ENCODE measurements at places on chromosomes 2 and 18. TPM values are rescaled to one million over a fixed set of nuclear protein-coding genes. Genes with fewer than 3 reads are reported as not detected.

DNA sequence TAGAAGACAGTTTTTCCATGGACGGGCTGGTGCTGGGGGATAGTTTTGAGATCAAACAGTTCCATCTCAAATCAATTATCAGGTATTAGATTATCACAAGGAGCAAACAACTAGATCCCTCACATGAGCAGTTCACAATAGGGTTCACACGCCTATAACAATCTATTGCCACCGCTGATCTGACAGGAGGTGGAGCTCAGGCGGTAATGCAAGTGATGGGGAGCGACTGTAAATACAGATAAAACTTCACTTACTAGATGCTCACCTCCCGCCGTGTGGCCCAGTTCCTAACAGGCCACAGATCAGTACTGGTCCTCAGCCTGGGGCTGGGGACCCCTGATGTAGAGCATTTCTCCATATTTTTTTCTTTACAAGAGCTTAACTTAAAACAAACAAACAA, 203.6 kb downstream of the CDH7 start:
- no peaks in the 10 kb centered on the region for H3K27me3 ChIP-seq
- no peak overlapping the region for H3K4me3 ChIP-seq
- no peaks in the 10 kb centered on the region for H3K4me1 ChIP-seq
- no peak for DNase-seq
- H3K27ac ChIP-seq: no peak overlapping the region

GRCh38 chr18:78492813-78493371, 486.7 kb upstream of the SALL3 start:
- H3K4me1 ChIP-seq: no peaks in the 10 kb centered on the region
- H3K27me3 ChIP-seq: no peaks in the 10 kb centered on the region
- DNase-seq: no peak
- H3K4me3 ChIP-seq: no peak overlapping the region
- H3K27ac ChIP-seq: no peak overlapping the region

GRCh38 chr2:15747603-15748471, 156.2 kb downstream of the DDX1 start:
- no peaks in the 10 kb centered on the region for H3K36me3 ChIP-seq
- H3K4me3 ChIP-seq: no peak overlapping the region
- DNase-seq: no peak
- H3K4me1 ChIP-seq: no peaks in the 10 kb centered on the region

DNA sequence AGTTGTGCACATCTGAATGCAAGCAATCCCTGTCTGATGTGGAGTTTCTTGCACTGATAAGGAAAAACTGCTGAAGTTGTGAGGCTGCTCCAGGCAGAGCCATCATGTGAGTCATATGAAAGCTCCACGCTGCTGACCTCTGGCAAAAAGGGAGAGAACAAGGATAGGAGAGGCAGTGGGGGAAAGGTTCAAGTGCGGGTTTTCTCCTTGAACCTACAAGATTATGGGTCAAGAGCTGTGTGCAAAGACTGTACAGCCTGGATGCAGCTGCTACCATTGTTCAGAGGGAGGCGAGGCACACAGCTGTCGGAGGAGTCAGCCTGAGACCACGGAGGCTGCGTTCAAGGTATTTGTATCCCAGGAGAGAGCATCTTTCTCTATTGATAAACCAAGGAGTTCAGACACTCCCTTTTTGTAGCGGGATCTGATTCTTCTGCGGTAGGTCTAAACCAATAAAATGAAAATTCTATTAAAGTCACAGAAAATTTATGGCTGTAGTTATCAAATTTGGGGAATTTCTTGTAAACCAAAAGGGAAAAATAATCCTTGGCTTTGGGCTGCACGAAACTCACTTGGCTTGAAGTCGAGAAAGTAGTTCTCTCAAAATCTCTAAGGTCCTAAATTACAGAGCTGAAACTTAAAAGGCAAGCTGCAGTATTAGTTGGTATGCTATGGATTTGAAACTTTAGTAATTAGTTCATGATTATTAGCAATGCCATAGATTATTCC, at the start of gene CDK15:
Gene CDK15, plus strand, starts transcription at position 96 of the 729 bp plus-strand sequence. Its CDS starts 128 bp downstream, at position 224.
- H3K27me3 ChIP-seq: peaks cover 15% of the 10 kb centered on the region
- no peak for DNase-seq
- H3K27ac ChIP-seq: no peak within 1 kb of the TSS
- no peak within 1 kb of the TSS for H3K4me3 ChIP-seq
- H3K4me1 ChIP-seq: peaks cover 5% of the 10 kb centered on the region
- H3K36me3 ChIP-seq: no peaks in the 10 kb centered on the region

DNA sequence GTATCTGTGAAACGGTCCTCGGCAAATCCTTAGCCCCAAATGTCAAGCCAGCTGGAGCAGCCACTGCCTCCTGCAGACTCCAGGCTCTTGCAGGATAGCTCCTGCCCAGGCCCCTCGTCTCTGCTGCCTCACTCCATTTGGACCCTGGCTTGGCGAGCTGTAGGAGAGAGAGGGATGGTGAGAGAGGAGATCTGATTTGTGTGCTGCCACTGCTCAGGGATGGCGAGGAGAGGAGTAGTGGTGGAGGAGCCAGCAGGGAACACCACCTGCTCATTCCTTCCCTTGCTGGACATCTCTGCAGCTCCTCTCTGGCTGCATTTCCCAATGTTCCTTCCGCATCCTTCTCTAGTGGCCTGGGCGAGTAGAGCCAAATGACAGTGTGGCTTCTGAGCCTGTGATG, 109.1 kb upstream of the NCK2 start:
- no peak for DNase-seq
- no peak overlapping the region for H3K4me3 ChIP-seq
- no peaks in the 10 kb centered on the region for H3K27me3 ChIP-seq
- H3K4me1 ChIP-seq: no peaks in the 10 kb centered on the region
- no peak overlapping the region for H3K27ac ChIP-seq

GRCh38 chr2:125296742-125297141, 1271.7 kb downstream of the CNTNAP5 start:
- no peaks in the 10 kb centered on the region for H3K36me3 ChIP-seq
- DNase-seq: no peak
- no peaks in the 10 kb centered on the region for H3K4me1 ChIP-seq

- peak; percentile 57 for DNase-seq
- H3K4me1 ChIP-seq: peaks cover 10% of the 10 kb centered on the region
- H3K36me3 ChIP-seq: no peaks in the 10 kb centered on the region
- no peak overlapping the region for H3K27ac ChIP-seq
- no peak overlapping the region for H3K4me3 ChIP-seq
Observed at GRCh38 chr2:130829015-130829414, 7.7 kb upstream of the ARHGEF4 start.

- H3K36me3 ChIP-seq: no peaks in the 10 kb centered on the region
- no peak for DNase-seq
- H3K27ac ChIP-seq: no peak overlapping the region
- no peak overlapping the region for H3K4me3 ChIP-seq
- H3K27me3 ChIP-seq: no peaks in the 10 kb centered on the region
- H3K4me1 ChIP-seq: no peaks in the 10 kb centered on the region
Observed at GRCh38 chr2:40844353-40845277, 392.7 kb upstream of the SLC8A1 start.

DNA sequence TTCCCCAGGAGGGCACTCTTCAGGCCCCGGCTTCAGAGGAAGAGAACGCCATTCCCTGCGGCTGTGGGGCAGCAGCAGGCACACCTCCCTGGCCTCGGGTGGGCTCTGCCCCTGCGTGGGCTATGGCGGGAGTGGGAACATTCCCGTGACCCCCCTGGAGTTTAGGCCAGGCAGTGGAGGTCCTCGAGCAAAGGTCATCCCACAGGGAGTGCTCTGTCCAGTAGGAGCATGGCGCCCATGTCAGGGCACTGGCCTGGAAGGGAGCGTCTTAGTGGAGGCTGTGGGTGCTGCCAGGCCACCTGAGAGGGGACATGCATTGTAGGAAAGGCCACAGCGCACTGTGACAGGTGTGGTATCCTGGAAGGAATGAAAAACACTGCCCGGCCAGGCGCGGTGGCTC, 9.2 kb upstream of the NFATC1 start:
- no peak overlapping the region for H3K27ac ChIP-seq
- H3K4me3 ChIP-seq: no peak overlapping the region
- peaks cover 54% of the 10 kb centered on the region for H3K27me3 ChIP-seq

- H3K27ac ChIP-seq: peak overlapping the region; percentile 95
- DNase-seq: peak; percentile 90
- H3K27me3 ChIP-seq: no peaks in the 10 kb centered on the region
- H3K4me1 ChIP-seq: peaks cover 83% of the 10 kb centered on the region
- H3K4me3 ChIP-seq: no peak overlapping the region
- no peaks in the 10 kb centered on the region for H3K36me3 ChIP-seq
Observed at GRCh38 chr2:43129676-43130547, 96.5 kb downstream of the ZFP36L2 start.

DNA sequence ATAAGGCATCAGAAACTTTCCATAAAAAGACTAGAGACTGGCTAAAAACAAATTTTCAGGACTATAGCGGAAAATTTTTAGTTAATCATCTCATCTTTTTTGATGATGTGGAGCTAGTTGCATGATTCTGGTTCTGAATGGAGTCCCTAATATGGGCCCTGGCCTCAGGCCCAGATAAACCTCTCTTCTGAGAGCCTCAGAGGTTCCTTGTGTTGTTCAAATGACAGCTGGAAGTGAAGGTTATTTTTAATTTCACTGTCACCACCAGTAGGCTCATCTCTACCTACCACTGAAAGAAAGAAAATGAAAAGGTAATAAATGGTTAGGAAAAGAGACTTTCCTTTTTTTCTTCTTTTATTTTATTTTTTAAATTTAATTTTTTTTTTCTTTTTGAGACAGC, 75.9 kb downstream of the EVA1A start:
- H3K27ac ChIP-seq: no peak overlapping the region
- H3K27me3 ChIP-seq: no peaks in the 10 kb centered on the region
- H3K4me3 ChIP-seq: no peak overlapping the region
- no peak for DNase-seq

GRCh38 chr2:43132683-43133301, 93.6 kb downstream of the ZFP36L2 start:
- peaks cover 83% of the 10 kb centered on the region for H3K4me1 ChIP-seq
- no peaks in the 10 kb centered on the region for H3K36me3 ChIP-seq
- H3K27ac ChIP-seq: peak overlapping the region; percentile 95
- no peaks in the 10 kb centered on the region for H3K27me3 ChIP-seq
- peak; percentile 91 for DNase-seq
- H3K4me3 ChIP-seq: peak overlapping the region; percentile 49

- H3K4me1 ChIP-seq: no peaks in the 10 kb centered on the region
- H3K4me3 ChIP-seq: no peak overlapping the region
- no peak overlapping the region for H3K27ac ChIP-seq
- no peak for DNase-seq
- no peaks in the 10 kb centered on the region for H3K36me3 ChIP-seq
Observed at GRCh38 chr2:202121532-202122162, 48.6 kb downstream of the KIAA2012 start.

DNA sequence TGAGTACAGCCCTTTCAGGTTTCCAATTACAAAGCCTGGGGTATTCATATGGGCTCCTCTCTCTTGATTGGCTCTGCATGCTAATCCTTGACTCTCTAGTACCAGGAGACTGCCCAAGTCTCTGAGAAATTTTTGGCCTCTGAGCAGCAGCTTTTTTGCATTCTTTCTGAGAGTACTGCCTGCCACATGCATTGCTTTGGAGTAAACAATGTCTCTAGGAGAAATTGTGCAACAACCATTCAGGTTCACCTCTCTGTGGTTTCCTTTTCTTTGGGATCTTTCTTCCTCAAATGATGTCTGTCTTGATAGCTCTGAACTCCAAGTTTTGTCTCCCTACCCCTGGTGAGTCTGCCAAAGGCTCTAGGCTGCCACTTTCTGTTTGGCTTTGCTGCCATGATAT, 115.8 kb upstream of the SETBP1 start:
- no peaks in the 10 kb centered on the region for H3K36me3 ChIP-seq
- no peaks in the 10 kb centered on the region for H3K27me3 ChIP-seq
- no peak overlapping the region for H3K27ac ChIP-seq
- H3K4me3 ChIP-seq: no peak overlapping the region
- no peaks in the 10 kb centered on the region for H3K4me1 ChIP-seq

- no peak overlapping the region for H3K4me3 ChIP-seq
- peaks cover 38% of the 10 kb centered on the region for H3K36me3 ChIP-seq
- H3K27me3 ChIP-seq: no peaks in the 10 kb centered on the region
- H3K4me1 ChIP-seq: no peaks in the 10 kb centered on the region
- peak; percentile 71 for DNase-seq
Observed at GRCh38 chr2:3189076-3189591, 188.5 kb downstream of the EIPR1 start.

The UNC80 gene
- 0.68 TPM for total RNA-seq

The XDH gene
- not detected for total RNA-seq

The LIMS2 gene
- 62.5 TPM for total RNA-seq

The CYS1 gene
- 1.1 TPM for total RNA-seq

The CRYGC gene
- not detected for total RNA-seq

The DSG4 gene
- total RNA-seq: not detected

The C1QL2 gene
- not detected for total RNA-seq

The SAG gene
- not detected for total RNA-seq

The SERPINE2 gene
- 36.0 TPM for total RNA-seq
